Dermis microvascular lymphatic vessel endothelial cell (primary cell): ENCODE measurements at places on chromosomes 5 and 9. TPM values are rescaled to one million over a fixed set of nuclear protein-coding genes. Genes with fewer than 3 reads are reported as not detected.

The PDLIM4 gene
- 20.7 and 26.7 TPM in 2 replicates for total RNA-seq

The STING1 gene
- total RNA-seq = 34.8 and 54.0 TPM in 2 replicates

GRCh38 chr9:17509151-17509550, 69.7 kb upstream of the SH3GL2 start:
- DNase-seq = no peak

DNA sequence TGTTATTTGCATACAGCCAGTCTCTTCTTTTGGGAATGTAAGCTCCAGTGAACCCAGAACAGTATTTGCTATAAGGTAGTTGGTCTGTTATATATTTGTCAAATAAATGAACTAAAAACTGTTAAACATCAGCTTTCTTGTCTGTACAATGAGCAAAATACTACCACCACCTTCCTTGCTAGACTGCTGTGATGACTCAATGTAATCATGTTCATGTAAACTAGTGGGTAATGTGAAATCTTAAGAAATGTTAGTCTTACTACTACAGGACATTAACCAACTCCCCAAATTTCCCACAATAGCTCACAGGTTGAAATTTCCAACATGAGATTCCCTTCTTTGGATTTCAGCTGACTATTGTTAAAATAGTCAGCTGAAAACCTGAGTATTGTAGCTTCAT, 176.1 kb downstream of the TRPM3 start:
- no peak for DNase-seq

DNA sequence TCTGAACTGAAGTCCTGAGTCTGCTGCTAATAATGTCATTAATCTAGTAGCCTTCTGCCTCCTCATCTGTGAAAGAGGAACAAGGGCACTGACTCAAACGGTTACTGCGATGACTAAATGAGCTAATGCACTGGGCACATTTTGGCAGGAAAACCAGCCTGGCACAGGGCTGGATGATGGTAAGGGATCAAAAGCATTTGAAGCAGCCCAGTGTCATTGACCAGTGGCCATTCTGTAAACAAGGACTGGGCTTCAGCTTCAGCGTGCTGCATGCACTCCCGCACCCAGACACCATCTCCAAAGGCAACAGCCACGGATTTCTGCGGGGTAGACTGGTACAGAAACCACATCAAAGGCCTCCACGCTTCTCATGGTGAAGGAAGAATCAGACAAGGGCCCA, 8.0 kb downstream of the GCNT4 start:
- no peak for DNase-seq

- peak; percentile 47 for DNase-seq
Measured at GRCh38 chr9:69549310-69550202, 122.6 kb downstream of the APBA1 start.
